ENCODE measurements at places on chromosomes 2 and 18. TPM values are rescaled to one million over a fixed set of nuclear protein-coding genes. Genes with fewer than 3 reads are reported as not detected.

The CFC1B gene
- not detected for total RNA-seq

GRCh38 chr2:129880309-129880708, 99.2 kb upstream of the RAB6C start:
- no peak overlapping the region for H3K4me3 ChIP-seq
- no peak for DNase-seq
- H3K27ac ChIP-seq, result no peak overlapping the region
- no peaks in the 10 kb centered on the region for H3K36me3 ChIP-seq

DNA sequence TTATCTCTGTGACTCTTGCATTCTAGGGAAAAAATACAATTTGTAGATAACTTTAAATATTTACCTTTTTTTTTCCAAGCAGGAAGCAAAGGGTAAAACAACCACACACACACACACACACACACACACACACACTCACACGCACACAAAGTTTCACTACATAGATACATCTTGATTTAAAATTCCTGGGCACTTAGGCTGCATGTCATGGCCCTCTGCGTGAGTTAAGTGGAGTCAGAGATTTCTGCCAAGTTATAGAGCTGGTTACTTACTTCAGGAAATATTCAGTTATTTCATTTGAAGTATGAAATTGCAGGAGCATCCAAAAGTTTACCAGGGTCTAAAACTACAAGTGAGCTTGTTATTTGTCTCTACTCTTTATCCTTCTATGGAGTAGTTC, 612.0 kb downstream of the IRS1 start:
- no peaks in the 10 kb centered on the region for H3K36me3 ChIP-seq
- H3K4me3 ChIP-seq, result no peak overlapping the region
- peaks cover 19% of the 10 kb centered on the region for H3K4me1 ChIP-seq
- no peaks in the 10 kb centered on the region for H3K27me3 ChIP-seq
- H3K27ac ChIP-seq, result no peak overlapping the region

- no peak overlapping the region for H3K4me3 ChIP-seq
- no peak overlapping the region for H3K27ac ChIP-seq
- no peak for DNase-seq
- H3K27me3 ChIP-seq, result no peaks in the 10 kb centered on the region
These were observed 73.5 kb downstream of the GLI2 start for GRCh38 chr2:120809151-120809550.

DNA sequence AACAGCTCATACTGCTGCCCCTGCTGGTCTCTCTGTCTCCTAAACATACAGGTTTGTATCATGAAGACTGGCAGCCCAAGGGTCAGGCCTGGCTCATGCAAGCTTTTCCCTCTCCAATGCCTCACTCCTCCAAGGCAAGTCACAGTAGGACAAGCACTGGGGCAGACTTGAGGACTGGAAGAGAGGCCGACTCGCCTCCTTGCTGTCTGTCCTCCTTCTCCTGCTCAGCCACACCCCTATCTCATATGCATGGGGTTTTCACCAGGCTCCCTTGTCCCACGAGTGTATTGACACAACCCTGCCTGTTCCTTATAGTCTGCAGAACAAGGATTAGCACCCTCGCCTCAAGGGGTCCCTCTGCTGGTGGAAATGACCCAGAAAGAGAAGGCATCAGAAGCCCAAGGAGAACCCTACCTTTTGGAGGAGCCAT, 223.7 kb downstream of the SOX11 start:
- peaks cover 21% of the 10 kb centered on the region for H3K4me1 ChIP-seq
- H3K27ac ChIP-seq, result no peak overlapping the region
- no peaks in the 10 kb centered on the region for H3K27me3 ChIP-seq
- DNase-seq, result peak; percentile 48
- H3K36me3 ChIP-seq, result peaks cover 7% of the 10 kb centered on the region

The AOX1 gene
- total RNA-seq, result 5.7 TPM

The CCDC141 gene
- 1.8 TPM for total RNA-seq

DNA sequence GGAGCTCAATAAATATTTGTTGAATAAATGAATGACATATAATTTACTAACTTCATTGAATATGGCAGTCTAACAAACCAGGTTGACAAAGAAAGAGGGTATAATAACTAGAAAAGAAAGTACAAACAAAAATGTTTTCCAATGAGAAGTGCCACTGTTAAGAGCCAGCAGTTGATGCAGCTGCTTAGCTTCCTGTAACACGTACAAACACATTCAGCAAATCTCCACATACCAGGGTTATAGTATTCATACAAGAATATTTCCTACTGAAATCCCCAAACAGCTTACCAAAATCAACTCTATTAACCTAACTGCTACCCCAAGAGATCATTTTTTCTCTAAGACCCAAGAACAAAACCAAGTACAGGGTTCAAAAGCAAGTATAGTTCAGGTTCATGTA, 77.7 kb downstream of the THADA start:
- peaks cover 6% of the 10 kb centered on the region for H3K4me1 ChIP-seq
- no peak overlapping the region for H3K27ac ChIP-seq
- no peak for DNase-seq
- H3K27me3 ChIP-seq, result no peaks in the 10 kb centered on the region
- no peak overlapping the region for H3K4me3 ChIP-seq

DNA sequence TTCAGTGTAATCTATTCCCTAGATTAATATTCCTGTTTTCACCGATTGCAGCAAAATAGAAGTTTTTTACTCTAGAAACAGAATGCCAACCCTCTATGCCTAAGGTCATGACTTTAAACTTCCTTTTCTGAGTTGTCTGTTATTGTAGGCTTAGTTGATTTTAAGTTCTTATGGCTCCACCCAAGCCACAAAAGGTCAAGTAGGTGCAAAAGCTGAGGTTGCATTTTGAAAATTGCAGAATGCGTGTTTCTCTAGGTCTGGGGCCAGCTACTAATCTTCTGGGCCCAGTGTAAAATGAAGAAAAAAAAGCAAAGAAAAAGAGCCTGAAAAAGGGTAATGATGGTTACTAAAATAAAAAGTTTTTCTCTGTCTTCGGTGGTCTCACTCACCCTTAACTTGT, 635.7 kb upstream of the FAM98A start:
- H3K4me1 ChIP-seq, result no peaks in the 10 kb centered on the region
- H3K4me3 ChIP-seq, result no peak overlapping the region
- no peaks in the 10 kb centered on the region for H3K36me3 ChIP-seq

Measured in neural progenitor cell (in vitro differentiated cells).